ENCODE measurements at places on chromosomes 5 and 9.

DNA sequence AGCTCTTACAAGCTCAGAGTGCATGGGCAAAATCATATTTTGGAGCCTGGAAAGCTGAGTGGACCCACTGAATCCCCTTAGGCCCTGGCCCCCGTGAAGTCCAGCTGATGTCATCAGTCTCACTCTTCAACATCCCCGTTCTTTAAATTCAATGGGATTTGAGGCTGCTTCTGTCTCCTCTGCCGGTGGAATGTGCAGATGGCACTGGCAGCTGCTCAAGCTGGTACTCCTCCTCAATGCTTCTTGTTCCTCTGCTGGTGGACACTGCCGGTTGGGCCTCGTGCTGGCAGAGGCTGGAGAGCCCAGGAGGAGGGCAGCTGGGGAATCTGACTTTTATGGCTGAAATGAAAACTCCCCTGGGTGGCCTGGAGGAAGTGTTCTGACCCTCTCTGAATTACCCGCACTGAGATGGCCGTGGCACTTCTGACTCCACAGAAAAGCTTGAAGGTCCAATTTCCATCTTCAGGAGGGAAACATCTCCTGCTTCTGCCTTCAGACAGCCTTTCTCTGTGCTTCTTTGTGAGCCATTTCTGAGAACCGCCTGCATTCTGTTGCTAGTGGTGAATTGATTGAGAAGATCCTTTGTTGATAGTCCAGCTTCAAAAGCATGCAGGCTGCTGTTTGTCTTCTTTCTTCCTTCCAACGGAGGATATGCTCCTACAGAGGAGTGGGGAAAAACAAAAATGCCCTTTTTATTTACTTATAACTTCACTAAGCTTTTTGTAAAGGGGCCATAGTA, 298.9 kb downstream of the TMEM38B start:
- DNase-seq, result no peak

DNA sequence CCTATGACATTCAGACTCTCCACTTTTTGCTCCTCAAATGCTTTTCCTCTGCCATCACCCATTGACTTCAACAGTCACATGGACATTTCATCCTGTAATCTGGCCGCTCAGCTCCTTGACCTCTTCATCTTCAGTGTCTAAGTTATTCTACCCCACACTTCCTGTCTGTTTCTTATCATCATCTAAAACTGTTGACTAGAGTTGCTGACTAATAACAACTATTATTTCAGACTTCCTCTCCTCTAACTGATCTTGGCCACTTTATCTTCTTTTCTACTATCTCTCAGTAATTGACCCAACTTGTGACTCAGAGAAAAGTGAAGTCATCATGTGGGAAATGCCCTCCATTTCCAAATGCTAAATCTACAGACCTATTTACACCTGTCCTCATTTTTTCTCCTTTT, 254.7 kb upstream of the TRPC7 start:
- no peak for DNase-seq

GRCh38 chr9:136157477-136158265, 39.0 kb upstream of the TMEM250 start:
- no peak for DNase-seq

- DNase-seq, result no peak
Observed at GRCh38 chr5:147223948-147224791, 10.7 kb upstream of the STK32A start.

GRCh38 chr9:98879094-98879962, 64.4 kb upstream of the COL15A1 start:
- no peak for DNase-seq

DNA sequence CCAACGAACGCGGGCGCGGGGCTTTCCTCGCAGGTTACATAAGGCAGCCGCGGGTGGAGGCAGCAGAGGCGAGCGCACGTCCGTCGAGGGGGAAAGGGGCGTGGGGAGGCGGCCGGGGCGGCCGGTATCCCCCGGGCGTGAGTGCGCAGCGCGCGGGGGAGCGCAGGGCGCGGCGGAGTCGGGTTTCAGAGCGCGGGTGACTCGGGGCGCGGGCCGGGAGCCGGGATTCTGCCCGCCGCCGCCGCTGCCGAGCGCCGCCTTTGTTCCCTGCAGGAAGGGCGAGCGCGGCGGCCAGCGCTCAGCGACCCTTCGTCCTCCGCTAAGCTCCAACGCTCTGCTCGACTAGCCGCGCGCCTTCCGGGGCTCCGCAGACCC, at the start of gene COL15A1:
Gene COL15A1 (plus strand): TSS at position 226 of the 375 bp plus-strand sequence. CDS start 155 bp downstream, outside the sequence.
- DNase-seq, result no peak

DNA sequence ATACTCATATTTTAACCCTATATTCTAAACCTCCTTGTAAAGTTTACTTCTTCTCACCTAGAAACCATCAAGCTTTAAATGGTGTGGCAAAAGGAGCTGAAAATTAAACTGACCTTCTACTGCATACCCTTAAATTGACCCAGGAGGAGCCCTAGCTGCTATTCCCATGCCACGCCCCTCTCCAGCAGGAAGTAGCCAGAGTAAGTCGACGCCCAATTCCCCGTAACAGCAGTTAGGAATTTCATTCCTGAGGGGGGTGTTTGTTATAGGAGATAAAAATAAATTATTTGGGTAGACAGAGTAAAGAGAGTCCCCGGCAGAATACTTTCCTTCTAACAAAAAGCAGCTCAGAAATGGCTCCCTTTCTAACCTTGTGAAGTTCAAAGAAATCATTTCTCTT, 111.8 kb upstream of the FAM174A start:
- no peak for DNase-seq

DNA sequence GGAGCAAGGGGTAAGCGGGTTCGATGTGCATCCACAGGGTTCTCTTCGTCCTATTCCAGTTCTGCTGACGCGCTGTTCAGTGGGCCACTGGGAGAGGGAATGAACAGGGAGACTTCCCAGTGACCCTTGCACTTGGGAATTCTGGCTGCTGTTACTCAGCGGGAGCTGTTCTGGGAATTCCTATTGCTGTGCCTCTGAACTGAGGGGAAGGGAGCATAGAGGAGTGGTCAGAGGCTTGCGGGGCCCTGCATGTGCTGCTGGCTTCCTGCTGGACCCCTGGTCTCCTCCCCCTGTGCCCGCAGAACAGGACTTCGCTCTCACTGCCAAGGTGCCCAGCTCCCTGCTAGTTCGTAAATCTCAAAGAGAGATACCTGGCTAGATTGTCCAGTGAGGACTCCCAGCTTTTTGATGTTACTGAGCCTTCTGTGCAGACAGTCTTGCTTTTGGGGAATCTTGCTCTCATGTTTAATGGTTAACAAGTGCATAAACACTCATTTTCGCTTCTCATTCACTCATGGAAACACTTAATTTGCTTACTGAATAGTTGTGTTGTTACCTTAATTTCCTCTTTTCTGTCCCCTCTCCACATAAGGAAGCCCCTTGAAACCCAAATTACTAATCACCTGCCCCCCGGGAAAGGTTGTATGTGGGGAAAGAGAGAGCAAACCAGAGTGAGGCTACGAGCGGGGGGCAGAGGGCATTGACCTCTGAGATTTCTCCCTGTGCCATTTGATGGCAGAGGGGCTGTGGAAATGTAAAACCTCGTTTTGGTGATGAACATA, 5.9 kb downstream of the TRIO start:
- no peak for DNase-seq

DNA sequence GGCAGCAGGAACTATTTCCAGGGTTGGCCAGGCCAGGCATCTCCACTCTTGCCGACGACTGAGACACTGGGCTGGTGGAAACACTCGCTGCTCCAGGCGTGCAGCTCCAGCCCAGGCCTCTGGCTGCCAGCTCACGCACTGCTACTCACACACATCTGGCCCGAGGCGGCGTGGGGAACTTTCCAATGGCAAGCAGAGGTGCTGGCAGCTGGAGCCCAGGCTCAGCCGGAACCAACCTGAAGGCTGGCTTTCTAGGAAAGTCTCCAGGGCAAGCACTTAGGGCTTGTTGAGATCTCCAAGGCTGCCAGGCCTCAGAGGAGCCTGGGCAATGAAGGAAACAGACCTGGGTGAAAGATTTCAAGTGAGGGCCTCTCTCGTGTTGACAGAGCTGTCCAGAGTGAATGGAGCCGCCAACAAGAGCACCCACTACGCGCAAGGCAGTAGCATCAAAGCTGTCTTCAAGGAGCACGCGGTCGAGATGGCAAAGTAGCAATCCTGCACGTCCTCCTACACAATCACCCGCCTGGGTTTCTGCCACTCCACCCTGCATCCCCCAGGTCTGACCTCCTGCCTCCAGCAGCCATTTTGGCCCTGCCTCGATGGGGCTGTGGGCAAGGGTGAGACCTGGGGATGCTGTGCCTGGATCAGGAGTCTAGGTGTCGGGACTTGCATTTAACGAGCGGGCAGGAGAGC, 14.4 kb downstream of the SH3PXD2B start:
- no peak for DNase-seq

DNA sequence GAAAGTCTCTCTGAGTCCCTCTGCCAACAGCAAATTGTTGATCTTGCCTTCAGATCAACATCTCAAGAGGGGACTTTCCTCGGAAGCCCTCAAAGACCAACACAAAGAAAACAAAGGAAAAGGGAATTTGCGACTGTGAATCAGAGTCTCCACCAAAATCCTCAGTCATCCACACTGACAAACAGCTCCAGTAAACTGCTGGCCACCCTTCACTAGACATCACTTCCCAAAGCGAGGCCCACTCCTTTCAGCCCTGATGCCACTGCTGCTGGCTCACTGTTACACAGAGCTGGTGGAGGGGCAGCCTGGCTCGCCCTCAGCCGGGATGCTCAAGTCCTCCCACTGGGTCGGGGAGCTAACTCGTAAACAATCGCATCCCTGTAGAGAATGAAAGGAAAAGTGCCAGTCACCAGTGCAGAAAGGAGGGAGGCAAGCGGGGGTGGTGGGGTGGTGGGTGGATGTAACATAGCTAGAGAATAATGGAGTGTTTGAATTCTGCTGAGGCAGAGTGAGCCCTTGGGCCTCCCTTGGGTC, 1.3 kb downstream of the FGF1 start:
- no peak for DNase-seq

DNA sequence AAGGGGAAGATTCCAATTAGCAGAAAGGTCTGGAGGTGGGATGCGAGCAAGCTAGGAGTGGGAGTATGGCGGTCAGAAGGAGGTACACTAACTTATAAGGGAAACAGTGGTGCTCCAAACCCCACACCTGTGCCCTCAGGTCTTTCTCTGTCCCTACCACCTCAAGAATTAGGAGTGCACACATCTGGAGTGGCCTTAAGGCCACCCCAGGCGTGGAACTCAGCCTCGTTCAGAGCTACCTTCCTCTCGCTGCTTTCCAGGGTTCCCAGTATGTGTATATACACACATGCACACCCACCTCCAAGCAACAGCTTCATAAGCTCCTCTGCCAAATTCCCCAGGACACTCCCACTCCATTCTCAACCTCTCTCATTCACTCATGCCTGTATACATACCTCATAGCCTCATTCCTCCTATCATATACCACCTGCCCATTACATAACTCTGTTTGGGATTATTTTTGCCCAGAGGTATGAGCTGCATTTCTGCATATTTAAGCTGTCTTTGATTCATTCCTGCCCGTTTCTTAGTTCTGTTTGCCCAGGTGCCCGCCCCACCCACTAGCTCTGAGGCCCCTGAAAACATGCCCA, 118.7 kb downstream of the PSD2 start:
- DNase-seq, result no peak

GRCh38 chr9:71384343-71384742, 262.9 kb upstream of the TRPM3 start:
- no peak for DNase-seq
